GM12878 (cell line): ENCODE measurements at places on chromosomes 3 and 15.
A peak's percentile ranks its signal among the peaks of the same experiment; 100 is the strongest.

DNA sequence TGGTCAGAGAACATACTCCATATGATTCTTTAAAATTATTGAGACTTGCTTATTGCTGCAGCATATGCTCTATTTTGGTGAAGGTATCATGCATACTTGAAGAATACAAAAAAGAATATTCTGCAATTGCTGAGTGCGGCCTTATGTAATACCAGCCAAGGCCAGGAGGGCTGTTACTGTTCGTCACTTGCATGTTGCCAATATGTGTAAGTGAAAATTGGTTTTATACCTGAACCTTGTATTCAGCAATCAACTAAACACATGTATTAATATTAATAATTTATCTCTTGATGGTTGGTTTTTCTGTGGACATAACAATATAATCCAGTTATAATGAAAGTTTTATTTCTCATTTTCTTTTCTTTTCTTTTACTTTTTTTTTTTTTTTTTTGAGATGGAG lies 13.9 kb upstream of the GABRA5 start:
- no peak overlapping the region for H3K27ac ChIP-seq
- H3K36me3 ChIP-seq = no peaks in the 10 kb centered on the region
- DNase-seq = no peak
- no peaks in the 10 kb centered on the region for H3K4me1 ChIP-seq

GRCh38 chr3:33975463-33975862 lies 177.0 kb downstream of the PDCD6IP start:
- no peak overlapping the region for H3K4me3 ChIP-seq
- H3K4me1 ChIP-seq = no peaks in the 10 kb centered on the region

- no peak overlapping the region for H3K27ac ChIP-seq
- H3K27me3 ChIP-seq = no peaks in the 10 kb centered on the region
- no peak for DNase-seq
Measured at GRCh38 chr3:175457301-175457700, 598.2 kb downstream of the NAALADL2 start.

DNA sequence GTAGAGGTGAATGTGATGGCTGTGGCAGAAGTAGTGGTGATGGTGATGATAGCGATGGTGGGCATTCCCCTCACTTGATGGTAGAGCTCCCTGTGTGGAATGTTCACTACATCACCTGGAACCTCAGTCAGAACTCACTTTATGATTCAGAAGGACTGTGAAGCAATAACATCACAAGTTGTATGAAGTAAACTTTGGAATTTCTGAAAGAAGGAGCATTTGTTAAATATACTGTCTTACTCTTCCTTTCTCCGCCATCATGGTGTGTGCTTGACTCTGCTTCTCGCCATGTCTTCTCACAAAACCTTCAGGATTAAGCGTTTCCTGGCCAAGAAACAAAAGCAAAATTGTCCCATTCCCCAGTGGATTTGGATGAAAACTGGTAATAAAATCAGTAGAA lies at the start of gene PP2D1:
PP2D1 (minus strand) TSS at position 101 of the 400 bp plus-strand sequence. CDS start 192 bp downstream, outside the sequence.
- no peaks in the 10 kb centered on the region for H3K4me1 ChIP-seq
- no peaks in the 10 kb centered on the region for H3K27me3 ChIP-seq
- H3K36me3 ChIP-seq = no peaks in the 10 kb centered on the region
- no peak within 1 kb of the TSS for H3K27ac ChIP-seq

GRCh38 chr3:17135696-17136095 lies 250.9 kb downstream of the PLCL2 start:
- no peak for DNase-seq
- H3K27me3 ChIP-seq = no peaks in the 10 kb centered on the region
- H3K4me3 ChIP-seq = no peak overlapping the region
- H3K4me1 ChIP-seq = no peaks in the 10 kb centered on the region
- H3K36me3 ChIP-seq = no peaks in the 10 kb centered on the region
- H3K27ac ChIP-seq = no peak overlapping the region

DNA sequence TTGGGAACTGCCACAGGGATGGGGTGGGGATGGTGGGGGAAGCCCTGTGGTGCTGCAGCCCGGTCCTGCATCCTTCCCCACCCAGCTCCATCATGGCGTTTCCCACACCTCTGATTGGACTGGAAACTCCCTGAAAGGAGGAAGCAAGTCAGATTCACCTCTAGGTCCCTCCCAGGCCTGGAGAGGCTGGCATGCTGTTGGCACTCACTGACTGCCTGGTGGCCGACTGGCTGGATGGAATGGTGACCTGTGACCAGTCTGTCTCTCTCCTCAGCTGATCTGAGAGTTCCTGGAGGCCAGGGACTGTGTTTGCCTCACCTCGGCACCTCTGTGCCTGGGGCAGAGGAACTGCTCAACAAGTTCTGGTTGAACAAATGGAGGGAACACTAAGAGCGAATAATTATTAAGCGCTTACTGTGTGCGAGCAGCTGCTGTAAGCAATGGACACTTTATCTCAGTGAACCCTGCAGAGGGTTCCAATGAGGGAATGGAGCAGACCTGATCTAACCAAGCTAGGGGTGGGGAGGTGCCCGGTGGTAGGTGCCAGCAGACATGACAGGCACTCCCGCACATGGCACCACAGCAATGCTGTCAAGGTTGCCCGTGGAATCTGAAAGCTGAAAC lies 3.5 kb upstream of the HHATL start:
- no peak for DNase-seq
- no peaks in the 10 kb centered on the region for H3K36me3 ChIP-seq
- no peaks in the 10 kb centered on the region for H3K4me1 ChIP-seq
- H3K27me3 ChIP-seq = no peaks in the 10 kb centered on the region; the same call in 1 of the 2 replicates
- no peak overlapping the region for H3K27ac ChIP-seq

DNA sequence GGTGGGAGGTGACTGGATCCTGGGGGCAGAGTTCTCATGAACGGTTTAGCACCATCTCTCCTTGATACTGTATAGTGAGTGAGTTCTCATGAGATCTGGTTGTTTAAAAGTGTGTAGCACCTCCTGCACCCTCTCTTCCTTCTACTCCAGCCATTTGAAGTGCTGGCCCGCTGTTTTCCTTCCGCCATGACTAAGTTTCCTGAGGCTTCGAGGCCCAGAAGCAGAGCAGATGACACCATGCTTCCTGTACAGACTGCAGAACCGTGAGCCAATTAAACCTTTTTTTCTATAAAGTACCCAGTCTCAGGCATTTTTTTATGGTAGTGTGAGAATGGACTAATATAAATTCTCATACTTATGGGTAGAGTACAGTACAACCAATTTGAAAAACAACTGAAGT lies 123.6 kb upstream of the BHLHE40 start:
- DNase-seq = no peak
- no peak overlapping the region for H3K27ac ChIP-seq

GRCh38 chr3:58305882-58306711 lies at the start of the genes HTD2 and RPP14:
Gene HTD2, plus strand, starts transcription at chr3:58306520. Its CDS starts 11,094 bp downstream, at chr3:58317614.
Gene RPP14, plus strand, starts transcription at chr3:58306245. Its CDS starts 4,085 bp downstream, at chr3:58310330.
- 0 out of 2 replicates have a peak, but pooled peaks cover 2% of the 10 kb centered on the region for H3K4me1 ChIP-seq
- H3K27me3 ChIP-seq = no peaks in the 10 kb centered on the region
- H3K27ac ChIP-seq = peak within 1 kb of the TSS; percentile 94
- peak within 1 kb of the TSS; percentile 74 for H3K4me3 ChIP-seq
- peaks cover 9% of the 10 kb centered on the region for H3K36me3 ChIP-seq
- peak; percentile 90 for DNase-seq
